ENCODE measurements at places on chromosomes 12 and 14.
A peak's percentile ranks its signal among the peaks of the same experiment; 100 is the strongest.

- DNase-seq = no peak
Measured at GRCh38 chr12:18160901-18161300, 70.9 kb upstream of the RERGL start.

DNA sequence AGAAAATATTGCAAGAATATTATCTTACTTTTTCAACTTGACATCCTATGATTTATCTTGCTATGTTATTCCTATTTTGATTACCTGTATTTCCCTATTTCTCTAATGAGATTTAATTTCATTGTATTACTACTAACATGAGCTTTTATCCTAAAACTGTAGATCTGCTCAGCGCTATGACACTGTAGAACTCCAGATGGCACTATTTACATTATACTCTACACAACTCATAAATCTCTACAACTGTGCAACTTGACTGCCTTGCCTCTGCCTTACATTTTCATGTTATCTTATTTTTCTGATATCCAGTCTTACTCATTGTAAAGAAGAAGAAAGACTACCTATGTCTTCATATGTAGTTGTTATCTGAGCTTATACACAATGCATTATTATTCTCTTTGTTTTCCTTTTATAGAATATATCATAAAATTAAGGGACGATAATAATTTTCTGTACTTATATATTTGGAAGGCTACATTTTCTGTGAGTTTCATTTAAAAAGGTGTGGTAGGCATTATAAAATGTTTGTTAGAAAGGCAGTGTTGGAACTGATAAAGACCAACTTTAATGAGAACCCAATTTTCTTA, 24.1 kb downstream of the NUP37 start:
- DNase-seq = peak; percentile 42

DNA sequence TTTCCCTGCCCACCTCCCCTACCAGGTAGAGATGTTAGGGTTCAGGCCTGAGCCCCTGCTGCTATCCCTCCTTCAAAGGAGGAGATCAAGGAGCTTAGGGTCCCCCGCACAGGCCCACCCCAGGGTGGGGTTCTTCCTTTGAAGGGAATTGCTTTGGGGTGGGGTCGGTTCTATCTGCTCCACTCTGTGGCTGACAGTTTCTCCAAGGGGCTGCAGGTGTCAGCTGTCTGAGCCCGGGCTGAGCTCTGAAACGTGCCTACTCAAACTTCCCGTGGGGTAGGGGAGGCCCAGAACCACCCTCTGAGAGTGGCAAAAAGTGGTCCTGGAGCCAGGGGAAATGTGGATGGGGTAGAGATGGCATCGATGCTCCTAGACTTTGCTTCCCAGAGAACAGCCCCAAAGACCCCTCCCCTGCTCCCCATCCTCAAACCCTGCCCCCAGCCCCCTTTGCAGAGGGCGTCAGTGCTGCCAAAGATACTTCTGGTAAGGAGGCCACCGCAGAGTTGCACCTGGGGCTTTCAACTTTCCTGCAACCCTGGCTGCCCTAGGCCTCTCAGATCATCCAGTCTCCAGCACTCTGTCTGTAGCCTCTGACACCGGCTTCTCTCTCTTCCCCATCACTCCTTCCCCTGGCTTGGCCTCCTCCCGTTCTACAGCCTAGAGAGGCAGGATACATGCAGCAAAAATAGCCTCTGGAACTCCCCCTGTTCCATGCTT, 6.3 kb upstream of the CD4 start:
- peak; percentile 59 for DNase-seq

- DNase-seq = peak; percentile 22
Measured at GRCh38 chr12:99680276-99680675, 32.7 kb downstream of the GARIN6 start.

GRCh38 chr14:27050208-27050607, 452.4 kb upstream of the NOVA1 start:
- DNase-seq = no peak

GRCh38 chr14:51367600-51367931, 127.5 kb downstream of the TMX1 start:
- DNase-seq = no peak

DNA sequence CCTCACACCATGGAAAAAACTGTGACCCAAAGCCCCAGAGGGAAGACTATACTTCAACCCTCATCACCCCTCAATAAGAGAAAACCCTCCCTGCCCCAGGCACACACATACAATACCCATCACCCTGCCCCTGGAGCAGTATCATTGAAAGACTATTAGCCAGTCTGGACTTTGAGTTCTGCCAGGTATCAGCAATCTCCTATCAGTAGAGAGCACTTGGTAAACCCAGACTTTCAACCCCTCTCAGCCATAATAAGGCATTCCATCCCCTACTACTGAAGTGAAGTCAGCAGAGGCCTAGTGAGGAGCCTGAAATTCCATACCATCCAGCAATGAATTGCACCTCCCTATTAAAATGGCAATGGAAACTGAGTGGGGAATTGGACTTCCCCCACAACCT, 16.4 kb upstream of the PRKD1 start:
- no peak for DNase-seq

DNA sequence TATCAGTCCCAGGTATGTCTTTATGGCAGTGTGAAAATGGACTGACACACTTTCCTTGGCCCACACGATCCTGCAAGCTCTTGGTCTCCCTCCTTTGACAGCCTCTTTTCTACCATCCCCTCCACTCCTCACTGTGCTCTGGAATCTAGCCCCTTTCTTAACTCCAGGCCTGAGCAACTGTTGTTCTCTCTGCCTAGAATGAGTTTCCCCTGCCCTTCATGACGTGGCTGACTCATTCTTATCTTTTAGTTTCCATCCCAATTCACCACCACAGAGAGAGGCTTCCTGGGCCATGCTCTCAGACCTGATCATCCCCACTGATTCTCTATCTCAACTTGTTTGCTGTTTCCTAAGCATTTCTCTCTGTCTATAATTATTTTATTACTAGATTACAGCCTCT, 157.4 kb upstream of the HMGA2 start:
- DNase-seq = no peak

DNA sequence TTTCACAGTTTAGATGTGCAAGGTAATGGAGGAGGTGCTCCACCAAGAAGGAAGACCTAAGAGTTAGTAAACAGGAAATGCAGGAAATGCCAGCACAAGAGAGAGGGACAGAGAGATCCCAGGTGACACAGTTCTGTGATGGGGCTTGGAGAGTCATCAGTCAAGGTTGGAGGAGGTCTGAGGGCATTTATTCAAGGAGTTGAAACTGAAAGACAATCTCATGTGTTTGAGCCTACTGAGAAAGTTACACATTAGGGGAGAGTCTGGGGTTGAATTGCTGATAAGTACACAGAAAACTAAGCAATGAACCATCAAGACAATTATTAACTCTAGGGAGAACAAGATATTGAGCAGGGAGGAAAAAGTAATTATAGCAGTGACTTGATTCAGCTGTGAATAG, 138.5 kb downstream of the ANO6 start:
- DNase-seq = no peak

DNA sequence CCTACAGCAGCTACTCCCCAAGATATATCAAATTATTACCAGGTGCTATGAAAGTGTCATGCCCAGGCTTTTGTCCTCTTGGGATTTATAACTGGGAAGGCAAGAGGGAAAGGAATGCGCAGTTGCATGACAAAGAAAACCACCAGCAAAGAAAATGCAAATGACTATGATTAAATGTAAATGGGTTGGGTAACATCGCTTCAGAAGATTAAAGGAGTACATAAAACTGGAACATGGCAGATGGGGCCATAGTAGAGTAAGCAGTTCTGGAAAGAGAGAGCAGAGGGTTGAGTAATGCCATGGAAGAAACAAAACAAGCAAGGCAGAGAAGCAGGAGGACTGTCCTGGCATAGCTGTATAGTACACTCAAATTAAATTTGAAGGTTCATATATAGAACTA, 493.1 kb downstream of the NOVA1 start:
- no peak for DNase-seq

GRCh38 chr12:18899162-18899561, 161.2 kb downstream of the CAPZA3 start:
- DNase-seq = no peak

DNA sequence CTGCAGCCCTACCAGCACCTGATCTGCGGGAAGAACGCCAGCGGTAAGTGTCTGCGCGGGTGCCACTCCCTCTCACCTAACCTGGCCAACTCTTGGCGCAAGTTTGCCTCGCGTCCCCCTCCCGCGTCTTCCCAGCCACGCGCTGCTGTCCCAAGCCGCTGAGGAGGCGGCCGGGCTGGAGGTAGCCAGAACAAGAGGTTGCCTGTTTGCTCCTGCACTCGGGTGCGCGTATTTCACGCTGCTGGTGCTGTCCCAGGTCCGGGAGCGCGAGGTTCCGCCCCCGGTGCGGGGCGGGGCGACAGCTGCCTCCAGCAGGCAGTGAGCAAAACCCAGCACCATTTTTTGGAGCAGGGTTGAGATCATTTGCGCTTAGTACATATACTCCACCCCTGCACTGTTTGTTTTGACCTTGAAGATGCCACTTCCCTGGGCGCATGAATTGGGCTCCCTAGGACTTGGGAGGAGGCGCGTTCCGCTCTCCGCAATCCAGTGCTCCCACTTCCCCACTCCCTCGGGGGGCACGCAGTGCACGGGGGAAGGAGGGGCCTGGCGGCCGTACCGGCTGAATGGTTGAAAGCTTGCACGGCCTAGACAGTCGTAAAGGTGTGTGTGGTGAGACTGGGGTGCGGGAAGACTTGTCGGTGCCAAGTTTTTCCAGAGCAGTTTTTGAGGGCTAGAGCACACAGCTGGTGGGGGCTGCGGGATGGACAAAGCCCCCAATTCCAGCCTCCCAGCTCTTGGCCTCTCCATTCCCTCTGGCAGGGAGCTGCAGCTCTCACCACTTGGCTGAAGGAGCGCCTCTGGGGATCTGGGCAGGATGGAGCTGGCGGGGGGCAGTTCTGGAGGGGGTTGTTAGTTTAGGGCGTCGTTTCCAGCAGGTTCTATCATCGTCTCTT, 226.9 kb upstream of the CRY1 start:
- no peak for DNase-seq

DNA sequence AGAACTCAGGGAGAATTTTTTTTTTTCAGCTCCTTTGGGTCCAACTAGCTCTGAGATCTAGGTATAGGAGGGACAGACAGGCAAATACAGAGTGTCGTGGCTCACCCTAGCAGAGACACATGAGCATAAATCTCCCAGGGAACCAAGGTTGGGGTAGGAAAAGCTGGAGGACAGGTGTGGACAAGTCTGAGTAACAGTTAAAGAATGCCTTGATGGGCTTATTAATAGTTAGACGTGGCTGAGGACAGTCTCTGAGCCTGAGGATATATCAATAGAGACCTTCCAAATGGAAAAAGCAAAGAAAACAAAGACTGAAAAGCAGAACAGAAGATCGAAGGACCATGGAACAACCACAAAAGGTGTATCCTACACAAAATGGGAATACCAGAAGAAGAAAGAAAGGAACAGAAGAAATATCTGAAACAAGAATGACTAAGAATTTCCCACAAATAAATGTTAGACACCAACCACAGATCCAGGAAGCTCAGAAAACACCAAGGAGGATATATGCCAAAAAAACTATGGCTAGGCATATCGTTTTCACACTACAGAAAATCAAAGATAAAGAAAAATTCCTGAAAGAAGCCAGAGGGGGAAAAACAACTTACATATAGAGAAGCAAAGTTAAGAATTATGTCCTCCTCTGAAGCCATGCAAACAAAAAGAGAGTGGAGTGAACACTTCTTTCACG, 80.9 kb downstream of the PTPRB start:
- no peak for DNase-seq

GRCh38 chr12:30926243-30927221, at the start of gene TSPAN11:
TSPAN11 (plus strand) TSS chr12:30926748; CDS start chr12:30953992, 27,244 bp downstream.
- DNase-seq = no peak

DNA sequence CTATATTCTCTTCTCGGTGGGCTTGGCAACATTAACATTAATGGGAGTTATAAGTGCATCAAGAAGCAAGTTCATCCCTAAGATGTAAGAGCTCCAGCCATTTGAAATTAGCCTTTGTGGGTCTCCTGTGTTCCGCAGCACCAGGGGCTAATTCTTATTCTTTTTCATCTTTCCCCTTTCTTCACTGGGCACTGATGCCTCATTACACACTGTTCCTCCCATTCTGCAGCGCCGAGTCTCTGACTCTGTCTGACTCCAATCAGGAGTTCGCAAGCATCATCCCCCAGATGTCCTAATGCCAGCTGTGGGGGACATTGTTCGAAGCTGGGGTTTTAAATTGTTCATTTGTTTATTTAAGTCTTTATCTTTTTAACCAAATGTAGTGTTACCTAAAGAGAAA, 341.3 kb downstream of the EGLN3 start:
- no peak for DNase-seq

GRCh38 chr12:53456654-53457366, 4.9 kb downstream of the PCBP2 start:
- DNase-seq = no peak

GRCh38 chr14:48914921-48915320, 671.3 kb downstream of the RPS29 start:
- no peak for DNase-seq

DNA sequence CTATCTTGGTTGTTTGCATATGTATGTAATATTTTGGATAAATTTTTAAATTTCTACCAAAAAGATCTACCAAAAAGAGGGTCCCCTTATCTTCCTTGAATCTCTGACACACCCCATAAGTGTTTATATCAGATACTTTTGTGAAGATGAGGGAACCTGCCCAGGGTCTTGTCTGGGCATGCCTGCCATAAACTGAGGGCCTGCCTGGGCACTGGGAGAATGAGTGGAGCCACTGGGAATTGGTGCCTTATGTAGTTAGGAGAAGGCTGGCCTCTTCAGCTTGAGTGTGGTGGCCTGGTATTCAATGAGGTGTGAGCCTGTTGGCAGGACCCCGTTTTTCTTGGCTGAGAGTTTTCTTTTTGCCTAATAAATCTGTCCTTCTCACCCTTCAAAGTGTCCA, 46.5 kb downstream of the OR9K2 start:
- DNase-seq = no peak

- DNase-seq = no peak
Measured at GRCh38 chr12:66763467-66763866, 84.6 kb upstream of the GRIP1 start.

DNA sequence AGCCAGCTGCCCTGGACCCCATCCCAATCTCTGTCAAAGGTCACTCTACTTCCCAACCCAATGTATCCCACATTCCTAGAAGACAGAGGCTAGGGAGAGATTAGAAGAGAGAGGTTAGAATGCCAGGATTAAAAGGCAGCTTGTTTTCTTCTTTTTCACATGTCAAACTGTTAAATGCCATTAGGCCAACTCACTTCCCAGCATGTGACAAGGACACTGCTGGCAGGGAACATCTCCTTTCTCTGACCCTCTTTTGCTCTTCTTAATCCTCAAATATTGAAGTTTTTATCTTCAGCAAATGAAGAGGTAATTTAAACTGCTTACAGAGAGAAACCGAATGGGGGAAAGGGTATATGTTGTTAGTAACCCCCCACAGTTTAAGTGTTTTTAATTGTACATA, 89.1 kb downstream of the BBS10 start:
- no peak for DNase-seq

GRCh38 chr12:70069221-70070105, 173.8 kb upstream of the CNOT2 start:
- no peak for DNase-seq

GRCh38 chr12:130878193-130879185, 6.6 kb downstream of the RAN start:
- peak; percentile 45 for DNase-seq
